ENCODE measurements at places on chromosomes 13 and 19. TPM values are rescaled to one million over a fixed set of nuclear protein-coding genes. Genes with fewer than 3 reads are reported as not detected.

GRCh38 chr13:59408738-59409137 lies 755.0 kb downstream of the DIAPH3 start:
- DNase-seq: no peak

- no peak for DNase-seq
Observed at GRCh38 chr13:77555246-77555645, 19.7 kb downstream of the SCEL start.

ZNF610 gene
- 2.2 TPM for total RNA-seq

CA11 gene
- total RNA-seq: 2.4 TPM

DNA sequence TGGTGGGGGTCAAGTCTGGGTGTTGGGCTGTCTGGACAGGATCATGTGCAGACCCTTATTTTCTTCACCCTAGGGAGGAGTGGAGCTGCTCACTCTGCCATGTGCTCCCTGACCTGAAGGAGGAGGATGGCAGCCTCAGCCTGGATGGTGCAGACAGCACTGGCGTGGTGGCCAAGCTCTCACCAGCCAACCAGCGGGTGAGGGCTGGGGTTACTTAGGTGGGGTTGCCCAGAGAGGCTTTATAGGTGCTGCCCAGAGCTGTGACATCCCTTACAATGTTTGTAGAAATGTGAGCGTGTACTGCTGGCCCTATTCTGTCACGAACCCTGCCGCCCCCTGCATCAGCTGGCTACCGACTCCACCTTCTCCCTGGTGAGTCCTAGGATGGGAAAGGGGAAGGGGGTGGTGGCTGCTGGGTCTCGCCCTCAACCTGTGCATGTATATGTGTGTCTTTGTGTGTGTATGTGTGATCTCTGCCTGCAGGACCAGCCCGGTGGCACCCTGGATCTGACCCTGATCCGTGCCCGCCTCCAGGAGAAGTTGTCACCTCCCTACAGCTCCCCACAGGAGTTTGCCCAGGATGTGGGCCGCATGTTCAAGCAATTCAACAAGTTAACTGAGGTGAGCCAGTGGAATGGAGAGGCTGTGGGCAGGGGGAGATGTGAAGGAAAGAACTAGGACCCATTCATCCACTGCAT lies 5.1 kb downstream of the CHMP2A start:
- DNase-seq: no peak

DNA sequence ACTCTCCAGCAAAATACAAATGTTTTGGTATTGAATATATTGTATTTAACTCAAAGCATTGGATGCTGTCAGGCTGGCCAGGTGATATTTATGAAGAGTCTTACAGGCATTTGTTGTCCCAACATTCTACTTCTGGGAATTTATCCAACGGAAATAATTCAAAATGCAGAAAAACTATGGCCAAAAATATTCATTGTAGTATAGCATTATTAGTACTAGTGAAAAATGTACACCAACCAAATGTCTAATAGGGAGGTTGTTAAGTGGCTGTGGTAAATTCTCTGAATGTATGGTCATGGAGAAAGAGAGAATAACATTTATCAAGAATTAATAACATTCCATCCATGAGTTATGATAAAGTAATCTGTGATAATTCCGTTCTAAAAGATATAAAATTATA lies 38.6 kb upstream of the GAS6 start:
- no peak for DNase-seq

GRCh38 chr19:57366776-57367175 lies 3.4 kb downstream of the TRAPPC2B start:
- DNase-seq: no peak

GRCh38 chr13:110938662-110939421 lies 24.0 kb upstream of the ANKRD10 start:
- no peak for DNase-seq

GRCh38 chr13:99977334-99977911 lies 4.2 kb upstream of the ZIC2 start:
- DNase-seq: no peak

DNA sequence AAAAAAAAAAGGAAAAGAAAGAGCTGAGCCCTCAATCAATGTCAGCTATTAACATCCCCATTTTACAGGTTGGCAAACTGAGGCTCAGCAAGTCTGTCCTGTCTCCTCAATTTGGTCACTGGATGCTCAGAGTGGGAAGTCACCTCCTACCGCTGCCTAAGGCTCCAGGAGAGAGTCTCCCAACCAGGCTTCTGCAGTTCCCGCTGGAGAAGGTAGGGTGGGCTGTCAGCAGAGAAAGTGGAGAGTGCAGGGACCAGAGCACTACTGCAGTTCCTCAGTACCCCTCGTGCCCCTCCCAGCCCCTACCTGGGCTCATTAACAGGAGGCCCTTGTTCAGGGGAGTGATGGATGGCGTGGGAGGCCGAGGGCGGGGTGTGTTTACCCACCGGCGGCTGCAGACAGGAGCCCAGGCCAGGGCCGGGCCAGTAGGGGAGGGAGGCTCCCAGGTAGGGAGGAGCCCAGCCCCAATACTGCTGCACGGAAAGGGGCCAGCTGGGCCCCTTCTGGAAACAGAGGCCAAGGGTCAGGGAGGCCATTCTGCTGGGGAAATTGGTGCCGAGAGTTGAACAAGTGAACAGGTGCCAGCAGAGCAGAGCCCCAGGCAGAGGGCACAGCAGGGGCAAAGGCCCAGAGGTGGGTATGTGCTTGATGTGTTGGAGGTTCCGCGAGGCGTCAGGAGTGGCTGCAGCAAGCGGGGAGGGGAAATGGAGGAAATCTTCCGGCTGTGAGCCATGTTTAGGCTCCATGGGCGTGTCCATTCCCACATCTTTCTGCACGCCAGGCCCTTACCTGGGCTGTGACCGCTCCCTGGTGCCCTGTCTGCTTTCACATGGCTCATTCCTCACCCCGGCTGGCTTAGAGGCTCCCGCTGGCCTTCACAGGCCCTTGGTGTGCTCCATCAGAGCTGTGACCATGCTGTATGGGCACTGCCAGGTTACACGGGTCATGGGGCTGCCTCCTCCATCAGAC lies 7.6 kb upstream of the COMP start:
- no peak for DNase-seq

DNA sequence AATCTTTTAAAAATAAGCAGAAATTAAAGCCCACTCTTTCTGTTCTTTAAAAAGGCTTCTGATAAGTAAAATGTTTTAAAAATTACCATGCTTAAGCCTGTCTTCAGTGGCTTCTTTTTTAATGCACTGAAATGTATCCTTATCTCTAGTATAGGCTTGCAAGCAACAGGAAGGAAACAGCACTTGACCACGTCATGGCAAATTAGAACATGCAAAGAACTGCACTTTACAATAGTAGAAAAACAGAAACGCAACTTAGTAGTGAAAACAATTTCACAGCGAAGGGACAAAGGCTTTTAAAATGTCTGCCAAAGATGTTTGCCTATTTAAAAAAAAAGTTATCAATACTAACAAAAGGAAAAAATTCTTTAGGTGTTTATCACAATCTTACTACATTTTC lies 36.3 kb downstream of the ELF1 start:
- DNase-seq: peak; percentile 50

- peak; percentile 52 for DNase-seq
Observed at GRCh38 chr19:45876411-45877197, 9.3 kb downstream of the IRF2BP1 start.

GRCh38 chr13:34257966-34258365 lies 440.0 kb downstream of the RFC3 start:
- no peak for DNase-seq

GRCh38 chr13:113288880-113289279 lies 8.2 kb upstream of the LAMP1 start:
- DNase-seq: no peak

- DNase-seq: no peak
Observed at GRCh38 chr19:29171525-29171924, 41.4 kb downstream of the UQCRFS1 start.

IZUMO2 gene
- not detected for total RNA-seq

DNA sequence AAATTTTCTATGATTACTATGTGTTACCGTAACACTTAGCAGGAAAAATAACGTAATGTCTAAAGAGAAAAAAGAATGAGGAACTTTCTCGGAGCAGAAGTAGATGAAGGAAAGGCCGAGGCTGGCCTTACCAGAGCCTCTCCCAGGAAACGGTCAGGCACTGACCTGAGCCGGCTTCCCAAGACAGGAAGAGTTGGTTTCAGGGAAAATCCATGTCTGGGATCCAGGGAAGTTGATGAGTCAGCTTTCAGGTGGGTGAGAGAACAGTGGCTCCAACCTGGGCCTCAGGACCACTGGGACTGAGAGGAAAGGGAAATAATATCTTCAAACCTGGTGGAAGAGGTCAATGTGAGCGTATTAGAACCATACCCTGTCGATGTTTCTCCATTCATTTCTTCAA lies 93.3 kb upstream of the UBL3 start:
- no peak for DNase-seq

GRCh38 chr13:91361755-91362271 lies 14.3 kb downstream of the MIR17HG start:
- DNase-seq: no peak

- DNase-seq: no peak
Observed at GRCh38 chr19:9981406-9982260, 28.7 kb downstream of the COL5A3 start.

GRCh38 chr19:46469541-46470185 lies 1.7 kb downstream of the PNMA8A start:
- DNase-seq: no peak

- no peak for DNase-seq
Observed at GRCh38 chr13:46899801-46900200, 2.9 kb upstream of the HTR2A start.

- peak; percentile 23 for DNase-seq
Observed at GRCh38 chr13:48531416-48532255, 1.2 kb downstream of the RCBTB2 start.

- no peak for DNase-seq
Observed at GRCh38 chr13:44936246-44936645, 53.0 kb downstream of the NUFIP1 start.

ZNF486 gene
- 5.7 TPM for total RNA-seq

GRCh38 chr19:45860359-45861259 lies 2.3 kb downstream of the SYMPK start:
- no peak for DNase-seq

GRCh38 chr13:93953841-93954240 lies 525.6 kb downstream of the DCT start:
- no peak for DNase-seq

GRCh38 chr19:57302020-57302465 lies 18.2 kb upstream of the ZNF543 start:
- no peak for DNase-seq

GRCh38 chr13:43908156-43909126 lies 28.7 kb downstream of the LACC1 start:
- DNase-seq: peak; percentile 40

COMP gene
- under 0.01 TPM for total RNA-seq

DNA sequence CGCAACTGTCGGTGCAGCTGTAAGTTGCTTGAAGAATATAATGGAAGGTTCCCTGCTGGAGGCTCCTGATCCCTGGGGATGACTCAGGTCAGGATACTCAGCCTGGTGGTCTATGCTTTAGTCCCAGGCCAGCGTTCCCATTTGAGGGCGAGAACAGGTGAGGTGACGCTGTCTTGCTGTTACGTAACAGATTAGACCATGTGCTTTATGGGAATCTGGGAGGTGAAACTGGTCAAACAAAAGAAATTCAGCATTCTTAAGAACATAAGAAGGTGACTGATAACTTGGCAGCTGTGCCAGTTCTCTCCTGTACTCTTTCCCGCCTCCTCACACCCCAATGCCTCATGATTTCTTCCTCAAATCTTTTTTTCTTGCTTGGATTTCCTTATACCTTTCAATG lies at the start of gene CXCL17:
CXCL17 (minus strand) TSS at position 114 of the 400 bp plus-strand sequence. CDS start 114 bp downstream, outside the sequence.
- DNase-seq: no peak

- no peak for DNase-seq
Observed at GRCh38 chr19:6808494-6808893, 36.0 kb downstream of the VAV1 start.

DNA sequence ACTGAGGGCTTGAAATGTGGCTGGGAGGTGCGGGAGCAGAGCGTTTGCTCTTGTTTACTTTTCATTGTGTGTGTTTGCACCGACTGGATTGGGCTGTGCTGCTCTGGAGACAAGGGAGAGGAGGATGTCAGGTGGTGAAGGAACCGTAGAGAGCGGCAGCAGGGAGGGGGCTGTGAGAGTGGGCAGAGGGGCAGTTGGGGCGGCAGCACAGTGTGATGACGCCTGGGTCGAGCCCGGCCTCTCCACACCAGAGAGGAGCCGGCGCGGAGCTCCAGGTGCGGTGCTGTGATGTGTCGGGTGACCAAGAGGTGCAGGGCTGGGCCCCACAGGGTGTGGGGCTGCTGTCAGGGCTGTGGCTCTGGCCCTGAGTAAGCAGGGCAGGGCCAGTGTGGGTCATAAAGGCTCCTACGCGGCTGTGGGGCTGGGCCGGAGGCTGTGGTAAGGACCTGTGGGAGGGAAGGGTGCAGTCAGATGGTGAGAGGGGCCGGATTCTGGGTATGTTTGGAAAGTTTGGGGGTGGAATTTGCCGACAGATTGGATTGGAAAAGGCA lies 10.5 kb downstream of the NAXD start:
- no peak for DNase-seq

SCN1B gene
- 1.9 TPM for total RNA-seq

TUBA3C gene
- not detected for total RNA-seq

VSIG10L gene
- 0.81 TPM for total RNA-seq

ZNF415 gene
- 4.6 TPM for total RNA-seq

- no peak for DNase-seq
Observed at GRCh38 chr13:112852392-112852791, 116.6 kb upstream of the MCF2L start.

ZNF431 gene
- 5.1 TPM for total RNA-seq

DNA sequence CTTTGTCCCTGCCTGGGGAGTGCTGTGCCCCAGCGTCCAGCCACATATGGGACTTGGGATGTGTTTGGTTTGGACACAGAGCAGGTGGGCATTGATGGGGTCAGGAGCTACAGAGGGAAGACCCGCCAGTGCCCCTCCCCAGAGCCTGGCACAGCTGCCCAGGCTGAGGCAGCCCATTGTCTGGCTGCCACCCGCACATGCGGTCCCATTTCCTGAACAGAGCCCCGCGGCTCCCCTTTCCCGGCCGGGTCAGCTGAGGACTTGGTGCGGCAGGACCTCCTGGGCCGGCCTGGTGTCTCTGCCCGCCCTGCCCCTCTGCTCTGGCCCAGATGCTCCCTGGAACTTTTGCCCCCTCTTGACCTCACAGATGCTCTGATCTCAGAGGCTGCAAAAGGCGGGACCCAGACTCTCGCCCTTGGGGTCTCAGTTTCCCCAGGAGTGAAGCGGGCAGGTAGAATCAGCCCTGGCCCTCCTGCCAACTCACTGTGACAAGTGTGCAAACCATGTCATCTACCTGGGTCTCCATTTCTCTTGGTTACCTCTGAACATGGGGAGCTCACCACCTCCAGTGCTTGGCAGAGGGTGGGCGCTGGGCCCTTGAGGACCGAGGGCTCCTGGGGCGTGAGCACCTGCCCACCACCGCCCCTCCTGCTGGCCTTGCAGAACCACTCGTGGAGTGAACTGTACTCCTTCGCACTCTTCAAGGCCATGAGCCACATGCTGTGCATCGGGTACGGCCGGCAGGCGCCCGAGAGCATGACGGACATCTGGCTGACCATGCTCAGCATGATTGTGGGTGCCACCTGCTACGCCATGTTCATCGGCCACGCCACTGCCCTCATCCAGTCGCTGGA lies 17.8 kb downstream of the HCN2 start:
- DNase-seq: no peak

UBE2L5 gene
- total RNA-seq: 0.27 TPM

ADGRE2 gene
- 46.0 TPM for total RNA-seq
